ENCODE measurements at places on chromosomes 13 and 19.

GRCh38 chr13:57823704-57824103 is 192.2 kb downstream of the PCDH17 start:
- no peak for DNase-seq

DNA sequence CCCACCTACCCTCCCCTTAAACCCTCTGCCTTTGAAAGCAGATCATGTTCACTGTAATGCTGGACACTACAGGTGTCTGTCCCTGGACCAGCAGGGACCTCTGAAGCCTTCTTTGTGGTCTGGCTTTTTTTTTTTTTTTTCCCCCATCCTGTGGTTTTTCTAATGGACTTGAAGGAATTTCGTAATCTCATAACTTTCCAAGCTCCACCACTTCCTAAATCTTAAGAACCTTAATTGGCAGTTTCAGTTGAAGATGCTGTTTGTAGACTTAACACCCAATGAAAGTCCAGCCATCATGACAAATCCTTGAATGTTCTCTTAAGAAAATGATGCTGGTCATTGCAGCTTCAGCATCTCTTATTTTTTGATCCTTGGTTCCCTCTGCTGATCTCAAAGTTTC is 45.0 kb upstream of the LRCH1 start:
- DNase-seq: no peak

DNA sequence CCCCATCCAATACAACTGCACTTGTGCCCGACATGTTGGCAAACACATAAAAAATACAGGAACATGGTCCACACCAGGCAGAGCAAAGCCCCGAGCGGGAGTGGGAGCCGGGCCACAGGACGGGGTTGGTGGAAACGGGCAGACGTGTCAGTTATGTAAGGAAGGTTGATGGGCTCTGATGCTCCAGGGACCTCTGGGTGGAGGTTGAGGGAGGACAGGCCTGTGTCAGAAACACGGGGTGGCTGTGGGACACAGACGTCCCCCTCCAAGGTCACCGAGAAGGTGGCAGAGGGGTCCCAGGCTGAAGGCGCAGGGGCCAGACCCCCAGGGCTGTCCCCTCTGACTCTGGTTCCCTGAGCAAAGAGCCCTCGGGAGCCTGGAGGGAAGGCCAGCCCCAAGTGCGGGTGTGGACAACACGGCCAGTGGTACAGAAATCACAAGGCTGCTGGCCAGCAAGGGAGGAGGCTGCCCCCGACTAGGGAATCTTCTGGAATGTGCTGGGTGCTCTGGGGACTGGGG is 31.4 kb upstream of the C13orf46 start:
- DNase-seq: no peak

DNA sequence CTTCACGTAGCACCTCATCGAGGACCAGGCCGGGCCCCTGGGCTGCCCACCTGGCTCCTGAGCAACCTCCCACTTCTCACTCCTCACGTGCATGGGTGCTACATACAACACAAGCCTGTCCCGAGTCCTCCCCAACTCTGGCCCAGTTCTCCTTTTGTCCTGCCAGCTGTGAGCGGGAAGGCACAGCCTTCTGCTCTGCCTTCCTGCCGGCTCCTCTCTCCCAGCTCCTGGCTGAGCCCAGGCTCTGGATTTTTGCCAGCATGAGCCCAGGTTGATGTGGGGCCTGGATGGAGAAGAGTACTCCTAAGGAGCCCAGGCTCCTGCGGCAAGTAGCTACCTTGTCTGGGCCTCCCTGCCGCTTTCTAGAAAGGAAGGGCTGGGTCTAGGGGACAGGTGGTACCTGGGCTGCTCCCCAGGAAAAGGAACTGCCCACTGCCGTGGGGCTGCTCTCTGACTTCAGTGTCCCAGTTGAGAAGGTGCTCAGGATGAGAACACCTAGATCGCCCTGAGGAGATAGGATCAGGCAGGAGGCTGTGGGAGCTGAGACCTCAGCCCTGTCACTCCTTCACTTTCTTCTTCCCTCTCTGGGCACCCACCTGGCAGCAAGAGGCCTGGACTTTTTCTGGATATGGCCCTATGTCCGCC is 23.6 kb downstream of the LYL1 start:
- no peak for DNase-seq

- DNase-seq: peak; percentile 7
These were observed 8.1 kb upstream of the ADGRE2 start for GRCh38 chr19:14786421-14786851.

GRCh38 chr19:57290970-57291369 is 10.7 kb downstream of the ZNF460 start:
- DNase-seq: no peak

GRCh38 chr13:34086281-34086680 is 268.3 kb downstream of the RFC3 start:
- DNase-seq: no peak

DNA sequence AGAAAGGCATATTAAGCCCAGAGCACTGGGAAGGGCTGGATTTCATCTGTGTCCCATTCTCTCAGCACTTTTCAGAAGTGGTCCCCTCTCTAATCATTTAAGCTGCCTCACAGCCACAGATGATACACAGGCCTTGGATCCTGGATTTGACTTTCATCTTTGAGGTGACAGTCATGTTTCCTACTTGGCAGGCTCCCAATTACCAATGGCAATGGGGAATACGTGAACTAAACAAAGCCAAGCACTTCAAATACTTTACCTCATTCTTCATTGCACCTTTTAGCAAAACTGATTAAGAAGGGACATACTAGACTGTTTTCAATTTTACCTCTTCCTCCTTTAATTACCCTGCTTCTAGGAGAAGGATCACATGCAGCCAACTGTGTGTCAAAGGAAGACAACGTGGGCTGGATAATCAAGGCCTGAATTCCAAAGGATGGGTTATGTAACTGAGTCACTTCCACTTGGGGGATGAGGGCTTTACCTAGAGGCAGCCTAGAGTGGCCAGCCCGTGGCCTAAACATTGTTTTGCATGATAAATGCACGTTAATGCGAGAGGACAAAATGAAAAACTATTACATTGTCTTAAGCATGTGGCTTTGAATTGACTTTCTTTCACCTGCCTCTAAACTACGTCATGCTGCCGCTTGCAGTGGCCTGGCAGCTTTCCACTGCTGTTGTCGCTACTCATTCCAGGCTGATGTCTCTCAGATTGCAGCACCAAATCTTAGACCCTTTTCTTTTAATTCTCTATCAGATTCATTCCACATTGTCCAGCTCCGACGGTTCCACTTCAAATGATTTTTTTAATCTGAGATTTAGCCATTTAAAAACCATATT is 95.0 kb downstream of the KCTD12 start:
- DNase-seq: no peak

GRCh38 chr19:38492181-38492813 is 58.8 kb downstream of the RYR1 start:
- DNase-seq: no peak

- no peak for DNase-seq
These were observed 132.5 kb downstream of the NALCN start for GRCh38 chr13:101283782-101284181.

DNA sequence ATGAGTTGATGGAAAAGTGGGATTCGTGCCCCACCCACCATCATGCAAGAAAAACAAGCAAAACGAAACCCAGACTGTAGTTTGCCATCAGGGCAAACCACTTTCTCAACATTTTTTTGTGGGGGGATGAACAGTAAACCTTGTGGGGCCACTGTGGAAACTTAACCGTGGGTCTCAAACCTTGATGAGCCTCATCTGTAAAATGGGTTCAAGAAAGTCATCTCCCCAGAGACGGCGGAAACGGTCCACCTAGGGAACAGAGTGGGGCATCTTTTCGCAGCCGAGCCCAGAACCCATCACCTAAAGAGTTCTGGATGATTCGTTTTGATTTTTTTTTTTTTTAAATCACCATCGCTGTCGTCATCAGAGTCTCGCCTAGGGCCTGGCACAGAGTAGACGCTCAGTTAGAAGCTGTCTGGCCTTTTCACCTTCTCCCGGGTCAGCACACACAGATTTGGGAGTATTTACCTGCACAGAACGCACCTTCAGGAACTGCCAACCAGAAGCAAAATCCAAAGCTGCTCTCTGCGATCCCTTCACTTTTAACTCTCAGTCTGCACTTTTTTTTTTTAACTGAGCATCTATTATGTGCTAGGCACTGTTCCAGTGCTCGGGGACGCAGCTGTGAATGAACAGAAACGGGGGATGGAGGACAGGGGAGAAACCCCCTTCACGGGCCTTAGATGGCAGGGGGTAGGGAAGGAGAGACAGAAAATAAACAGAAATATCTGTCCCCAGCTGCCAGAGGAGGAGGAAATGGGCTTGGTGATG is 69.8 kb downstream of the CELF5 start:
- DNase-seq: no peak

DNA sequence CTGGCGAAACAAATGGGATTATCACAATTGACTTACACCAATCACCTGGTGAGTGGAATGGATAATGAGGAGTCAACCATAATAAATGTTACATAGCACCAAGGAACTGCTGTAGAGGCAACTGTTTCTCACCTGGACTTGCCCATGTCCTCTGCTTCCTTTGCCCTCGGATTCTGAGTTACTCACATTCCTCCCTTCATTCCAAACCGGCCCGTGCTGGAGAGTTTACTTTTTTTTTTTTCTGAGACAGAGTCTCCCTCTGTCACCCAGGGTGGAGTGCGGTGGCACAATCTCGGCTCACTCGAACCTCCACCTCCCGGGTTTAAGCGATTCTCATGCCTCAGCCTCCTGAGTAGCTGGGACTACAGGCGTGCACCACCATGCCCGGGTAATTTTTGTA is 41.5 kb upstream of the TSC22D1 start:
- DNase-seq: no peak

DNA sequence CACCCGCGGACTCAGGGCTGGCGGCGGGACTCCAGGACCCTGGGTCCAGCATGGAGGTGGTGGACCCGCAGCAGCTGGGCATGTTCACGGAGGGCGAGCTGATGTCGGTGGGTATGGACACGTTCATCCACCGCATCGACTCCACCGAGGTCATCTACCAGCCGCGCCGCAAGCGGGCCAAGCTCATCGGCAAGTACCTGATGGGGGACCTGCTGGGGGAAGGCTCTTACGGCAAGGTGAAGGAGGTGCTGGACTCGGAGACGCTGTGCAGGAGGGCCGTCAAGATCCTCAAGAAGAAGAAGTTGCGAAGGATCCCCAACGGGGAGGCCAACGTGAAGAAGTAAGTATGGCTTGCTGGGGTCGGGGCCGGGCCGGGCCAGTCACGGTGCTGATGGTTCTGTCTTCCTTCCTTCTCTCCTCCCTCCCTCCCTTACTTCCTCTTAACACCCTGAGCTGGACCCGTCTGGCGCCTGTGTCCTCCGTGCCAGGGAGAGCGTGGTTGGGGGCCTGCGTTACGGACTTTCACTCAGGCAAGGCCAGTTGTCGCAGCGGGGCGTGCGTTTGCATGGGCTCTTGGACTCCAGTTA is 1.4 kb downstream of the STK11 start:
- no peak for DNase-seq

GRCh38 chr19:41746593-41747227 is 8.6 kb upstream of the CEACAM6 start:
- DNase-seq: peak; percentile 39

DNA sequence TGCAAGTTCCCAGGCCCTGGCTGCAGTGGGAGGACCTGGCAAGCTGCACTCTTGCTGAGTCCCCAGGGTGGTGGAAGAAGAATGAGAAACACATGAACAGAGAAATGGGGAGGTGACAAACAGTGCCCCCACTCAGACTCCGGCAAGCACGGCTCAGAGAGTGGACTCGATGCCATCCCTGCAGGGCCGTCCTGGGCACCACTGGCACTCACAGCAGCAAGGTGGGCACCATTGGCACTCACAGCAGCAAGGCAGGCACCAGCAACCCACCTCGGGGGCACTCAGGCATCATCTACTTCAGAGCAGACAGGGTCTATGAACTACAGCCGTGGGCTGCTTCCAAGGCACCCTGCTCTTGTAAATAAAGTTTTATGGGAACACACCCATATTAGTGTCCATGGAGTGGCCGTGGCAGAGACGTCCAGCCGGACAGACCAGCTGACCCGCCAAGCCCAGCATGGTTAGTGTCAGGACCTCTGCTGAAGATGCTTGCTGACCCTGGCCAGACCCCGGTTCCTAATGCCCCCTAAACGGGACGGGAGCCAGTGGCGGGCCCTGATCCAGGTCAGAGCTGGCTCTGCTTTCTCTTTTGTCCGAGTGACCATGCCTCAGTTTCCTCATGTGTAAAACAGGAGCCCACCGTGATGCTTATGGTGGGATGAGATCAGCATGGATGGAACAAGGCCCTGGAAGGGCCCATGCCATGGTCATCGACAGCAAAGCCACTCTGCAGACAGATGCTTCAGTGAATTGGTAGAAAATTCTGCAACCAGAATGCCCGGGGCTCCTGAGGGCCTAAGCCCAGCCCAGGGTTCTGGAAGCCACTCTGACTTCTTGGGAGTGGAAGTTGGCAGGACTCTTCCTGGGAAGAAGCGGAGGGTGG is 2.1 kb upstream of the F10 start:
- no peak for DNase-seq

- DNase-seq: no peak
These were observed 859 bp downstream of the ZNF433 start for GRCh38 chr19:12034620-12035019.

DNA sequence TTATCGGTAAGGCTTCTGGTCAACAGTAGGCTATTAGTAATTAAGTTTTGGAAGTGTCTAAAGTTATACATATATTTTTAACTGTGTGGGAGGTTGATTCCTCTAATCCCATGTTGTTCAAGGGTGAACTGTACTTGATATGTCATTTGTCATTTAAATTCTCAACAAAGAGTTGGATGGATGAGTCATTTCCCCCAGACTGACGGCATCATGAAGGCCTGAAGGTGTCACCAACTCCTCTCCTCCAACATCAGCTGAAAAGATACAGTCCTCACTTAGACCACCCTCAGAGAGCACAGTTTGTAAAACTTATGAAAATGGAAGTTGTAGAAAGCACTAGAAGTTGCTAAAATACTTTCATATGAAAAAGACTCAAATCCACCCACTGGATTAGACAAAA is 48.8 kb downstream of the DCLK1 start:
- DNase-seq: no peak

GRCh38 chr13:24564881-24565280 is 52.3 kb upstream of the PARP4 start:
- no peak for DNase-seq

DNA sequence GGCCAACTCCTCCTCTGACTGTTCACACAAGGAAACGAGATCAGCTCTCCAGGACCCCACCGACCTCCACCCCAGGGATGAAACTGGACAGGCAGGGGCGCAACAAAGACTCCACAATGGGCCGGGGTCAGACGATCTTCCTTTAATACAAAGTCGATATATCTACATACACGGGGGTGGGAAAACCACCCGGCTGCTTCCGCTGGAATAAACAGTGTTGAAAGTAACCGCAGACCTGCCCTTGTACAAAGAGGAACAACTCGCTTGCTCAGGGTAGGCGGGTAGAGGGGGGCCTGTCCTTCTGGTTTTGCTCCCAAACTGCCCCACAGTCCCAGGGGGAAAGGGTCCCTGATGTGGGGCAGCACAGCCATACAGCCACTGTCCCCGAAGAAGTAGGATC is 135.2 kb downstream of the PTPRS start:
- no peak for DNase-seq

Data from activated T-cell treated with anti-CD3 and anti-CD28 coated beads, Interleukin-2, amount 50 U/mL, for 4 hours (primary cell).